Activated T-cell treated with anti-CD3 and anti-CD28 coated beads, Interleukin-2, amount 50 U/mL, for 48 hours (primary cell): ENCODE measurements at places on chromosomes 2 and 18.

- DNase-seq: no peak
Measured at GRCh38 chr2:154470376-154470775, 228.1 kb upstream of the KCNJ3 start.

GRCh38 chr2:30412684-30413570 lies 34.1 kb upstream of the LCLAT1 start:
- no peak for DNase-seq

- peak; percentile 74 for DNase-seq
Measured at GRCh38 chr2:19868701-19869580, 32.8 kb downstream of the TTC32 start.

DNA sequence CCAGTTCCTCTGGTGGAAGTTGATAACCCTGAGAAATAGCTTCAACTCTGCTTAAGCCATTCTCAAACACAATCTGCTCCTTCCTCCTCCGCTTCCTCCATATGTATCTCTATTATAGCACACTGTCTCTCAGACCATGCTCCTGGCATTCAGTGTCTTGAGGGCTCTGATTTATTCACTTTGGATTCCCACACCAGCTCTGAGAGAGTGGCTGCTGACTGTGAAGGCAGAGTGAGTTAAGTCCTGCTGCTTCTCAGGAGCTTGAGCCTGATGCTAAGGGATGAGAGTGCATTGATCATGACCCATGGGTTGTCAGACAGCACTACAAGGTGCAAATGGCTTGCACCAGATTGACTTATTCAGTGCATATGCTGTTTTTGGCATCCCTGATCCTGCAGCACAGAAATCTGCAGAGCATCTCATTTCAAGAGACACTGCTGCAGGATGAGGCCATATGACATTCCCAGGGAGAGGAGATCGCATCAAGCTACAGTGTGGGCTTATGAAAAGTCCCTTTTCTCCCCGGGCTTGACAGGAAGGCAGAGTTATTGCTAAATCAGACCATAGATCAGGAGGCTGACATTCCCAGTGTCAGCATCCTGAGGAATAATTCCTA lies 500.5 kb upstream of the RAB6C start:
- no peak for DNase-seq

- DNase-seq: no peak
Measured at GRCh38 chr2:195300631-195301030, 356.4 kb upstream of the SLC39A10 start.

DNA sequence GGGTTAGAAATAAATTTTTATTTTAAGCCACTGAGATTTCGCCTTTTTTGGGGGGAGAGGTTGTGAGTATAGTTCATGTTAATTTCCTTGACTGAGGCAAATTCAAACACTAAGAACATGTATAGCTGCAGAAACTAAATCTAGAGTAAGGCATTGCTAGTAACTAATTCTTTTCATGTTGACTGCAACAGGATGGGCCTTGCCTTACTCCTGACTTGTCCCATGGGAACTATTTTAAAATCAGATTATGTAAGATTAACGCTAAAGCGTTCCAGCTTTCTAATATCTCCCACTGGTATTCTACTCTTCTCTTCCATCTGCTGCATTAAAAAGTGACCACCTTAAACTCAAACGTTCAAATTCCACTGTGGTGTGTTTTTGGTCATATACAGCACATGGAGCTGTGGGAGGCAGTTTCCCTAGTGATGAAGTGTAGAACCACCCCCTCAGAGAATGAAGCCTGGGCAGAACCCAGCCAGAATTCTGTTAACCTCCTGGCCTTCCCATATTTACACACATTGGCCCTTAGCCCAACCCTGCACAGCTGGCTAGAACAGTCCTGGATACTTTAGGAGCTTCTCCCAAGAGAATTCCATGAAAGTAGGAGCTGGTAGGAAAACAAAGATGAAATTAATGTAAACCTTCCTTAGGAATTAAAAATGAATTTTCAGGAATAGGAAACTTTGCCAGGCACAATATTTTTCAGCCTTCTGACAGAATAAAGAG lies 687.8 kb downstream of the SLC4A3 start:
- no peak for DNase-seq
